ENCODE measurements at places on chromosomes 11 and 22.

- no peak for DNase-seq
Measured at GRCh38 chr11:23976841-23977271, 520.0 kb upstream of the LUZP2 start.

- DNase-seq: no peak
Measured at GRCh38 chr11:18768472-18768901, 23.1 kb downstream of the PTPN5 start.

GRCh38 chr11:86103808-86104207 is 34.9 kb upstream of the PICALM start:
- DNase-seq: no peak

- DNase-seq: no peak
Measured at GRCh38 chr22:22706253-22706915, 62.0 kb downstream of the GGTLC2 start.

GRCh38 chr22:29245626-29246385 is 22.0 kb downstream of the RHBDD3 start:
- DNase-seq: no peak

DNA sequence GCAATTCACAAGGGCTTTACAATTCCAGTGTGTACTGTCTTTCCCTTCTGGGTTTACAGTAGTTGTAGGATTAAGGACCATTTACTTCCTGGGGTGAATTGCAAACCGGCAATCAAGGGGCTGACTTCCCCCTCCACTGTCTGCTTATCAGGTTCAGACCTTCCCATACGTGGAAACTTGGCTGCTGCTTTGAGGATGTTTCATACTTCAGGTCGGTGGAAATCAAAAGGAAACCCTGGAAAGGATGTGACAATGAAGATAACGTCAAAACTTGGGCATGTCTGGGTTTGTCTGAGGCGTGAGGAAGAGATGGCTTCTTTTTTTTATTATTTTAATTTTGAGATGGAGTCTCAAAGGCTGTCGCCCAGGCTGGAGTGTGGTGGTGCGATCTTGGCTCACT is 2.1 kb upstream of the RTCB start:
- no peak for DNase-seq

GRCh38 chr11:1574238-1574932 is 2.3 kb upstream of the DUSP8 start:
- DNase-seq: peak; percentile 10

DNA sequence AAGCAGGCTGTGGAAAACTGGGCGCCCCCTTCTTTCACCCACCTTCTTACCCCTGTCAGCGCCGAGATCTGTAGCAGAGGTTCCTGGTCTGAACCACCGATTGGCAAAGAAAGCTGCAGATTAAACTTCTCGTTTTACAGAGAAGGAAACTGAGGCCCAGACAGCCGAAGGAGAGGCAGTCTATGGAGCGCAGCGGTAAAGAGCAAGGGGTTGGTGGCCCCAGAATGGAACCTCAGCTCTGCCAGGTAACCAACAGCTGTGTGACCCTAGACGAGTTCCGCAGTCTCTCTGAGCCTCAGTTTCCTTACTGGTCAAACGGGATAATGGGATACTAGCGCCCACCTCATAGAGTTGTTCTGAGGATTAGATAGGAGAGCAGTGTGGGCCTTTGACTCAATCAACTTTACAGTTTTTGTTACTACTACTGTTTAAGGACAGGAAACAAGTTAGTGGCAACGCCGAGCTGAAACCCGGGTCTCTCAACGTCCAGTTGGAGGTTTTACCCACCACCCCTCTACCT is 3.1 kb upstream of the WT1 start:
- no peak for DNase-seq

GRCh38 chr11:134725716-134726639 is 313.9 kb upstream of the B3GAT1 start:
- DNase-seq: no peak

DNA sequence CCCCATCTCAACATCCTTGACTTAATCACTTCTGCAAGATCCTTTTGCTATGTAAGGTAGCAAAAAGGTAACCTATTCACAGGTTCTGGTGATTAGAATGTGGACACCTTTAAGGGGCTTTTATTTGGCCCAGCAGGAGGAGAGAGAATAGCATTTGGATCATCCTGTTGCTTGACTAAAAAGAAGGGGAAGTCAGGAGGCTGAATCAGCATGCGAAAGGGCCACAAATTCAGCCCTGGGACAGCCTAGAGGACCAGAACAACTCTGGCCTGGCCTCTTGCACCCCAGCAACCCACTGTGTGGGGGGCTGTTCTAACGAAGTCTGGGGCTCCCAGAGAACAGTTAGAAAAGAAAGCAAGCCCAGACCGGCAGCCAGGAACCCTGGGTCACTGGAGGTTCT is 3.2 kb upstream of the HMOX1 start:
- DNase-seq: no peak

DNA sequence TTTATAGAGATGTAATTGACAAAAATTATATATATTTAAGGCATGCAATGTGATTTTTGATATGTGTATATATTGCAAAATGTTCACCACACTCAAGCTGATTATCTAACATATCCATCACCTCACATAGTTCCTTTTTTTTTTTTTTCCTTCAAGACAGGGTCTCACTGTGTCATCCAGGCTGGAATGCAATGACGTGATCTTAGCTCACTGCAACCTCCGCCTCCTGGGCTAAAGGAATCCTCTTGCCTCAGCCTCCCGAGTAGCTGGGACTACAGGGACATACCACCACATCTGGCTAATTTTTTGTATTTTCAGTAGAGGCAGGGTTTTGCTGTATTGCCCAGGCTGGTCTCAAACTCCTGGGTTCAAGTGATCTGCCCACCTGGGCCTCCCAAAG is 65.1 kb upstream of the SLC35C1 start:
- no peak for DNase-seq

DNA sequence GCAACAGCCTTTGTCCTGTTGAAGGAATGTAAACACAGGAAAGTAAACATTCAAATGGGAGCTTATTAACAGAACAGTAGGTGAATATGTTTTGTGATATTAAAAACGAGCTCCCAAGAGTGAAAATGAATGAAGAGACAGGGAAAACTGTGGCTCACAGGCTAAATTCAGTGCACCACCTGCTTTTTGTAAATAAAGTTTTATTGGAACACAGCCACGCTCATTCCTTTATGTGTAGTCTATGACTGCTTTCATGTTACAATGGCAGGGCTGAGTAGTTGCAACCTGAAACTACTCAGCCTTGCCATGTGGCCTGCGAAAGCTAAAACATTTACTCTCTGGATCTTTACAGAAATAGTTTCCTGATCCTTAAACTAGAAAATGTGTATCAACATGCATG is 136.9 kb downstream of the MYO18B start:
- no peak for DNase-seq

- no peak for DNase-seq
Measured at GRCh38 chr11:61756452-61757212, 4.2 kb downstream of the MYRF start.

GRCh38 chr11:8233691-8234424 is 29.8 kb downstream of the LMO1 start:
- DNase-seq: no peak

DNA sequence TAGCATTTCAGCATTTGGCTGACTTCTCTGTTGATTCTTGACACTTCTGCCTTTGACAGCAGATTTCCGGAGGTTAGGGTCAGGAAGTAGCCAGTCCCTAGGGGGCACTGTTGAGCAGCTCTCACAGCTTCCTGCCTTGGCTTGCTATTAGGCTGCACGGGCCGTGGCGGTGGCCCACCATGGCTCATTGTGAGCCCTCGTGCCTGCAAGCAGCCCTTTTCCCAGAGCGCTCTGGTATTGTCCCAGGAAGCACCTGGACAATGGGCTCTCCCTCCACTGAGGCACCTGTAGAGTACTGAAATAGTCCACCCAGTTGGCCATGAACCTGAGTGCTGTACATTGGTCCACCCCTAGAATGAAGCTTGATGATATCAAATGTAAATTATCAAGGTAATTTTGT is 100.2 kb upstream of the GAL start:
- DNase-seq: no peak
